Stimulated activated CD4-positive, alpha-beta T cell treated with anti-CD3 and anti-CD28 coated beads, Interleukin-12 subunit alpha, Interleukin-12 subunit beta, amount 100 ng/mL, for 4 hours (primary cell): ENCODE measurements at places on chromosomes 13 and 19.

DNA sequence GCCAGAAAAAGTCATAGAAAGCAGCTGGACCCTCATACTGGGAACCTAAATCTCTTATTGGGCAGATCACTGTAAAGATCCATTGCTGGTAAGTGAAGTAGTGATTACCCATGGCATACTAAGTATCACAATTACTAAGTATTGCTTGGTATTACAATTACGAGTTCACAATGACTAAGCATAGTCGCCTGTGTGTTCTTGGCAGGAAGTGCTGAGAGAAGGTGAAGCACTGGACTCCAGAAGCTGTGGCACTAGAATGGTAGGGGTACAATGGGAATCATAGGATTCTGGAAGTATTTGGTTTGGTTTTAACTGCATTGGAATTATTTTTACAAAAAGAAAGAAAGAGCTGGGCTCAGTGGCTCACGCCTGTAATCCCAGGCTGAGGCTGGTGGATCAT is 20.3 kb downstream of the LGALS16 start:
- no peak for DNase-seq

DNA sequence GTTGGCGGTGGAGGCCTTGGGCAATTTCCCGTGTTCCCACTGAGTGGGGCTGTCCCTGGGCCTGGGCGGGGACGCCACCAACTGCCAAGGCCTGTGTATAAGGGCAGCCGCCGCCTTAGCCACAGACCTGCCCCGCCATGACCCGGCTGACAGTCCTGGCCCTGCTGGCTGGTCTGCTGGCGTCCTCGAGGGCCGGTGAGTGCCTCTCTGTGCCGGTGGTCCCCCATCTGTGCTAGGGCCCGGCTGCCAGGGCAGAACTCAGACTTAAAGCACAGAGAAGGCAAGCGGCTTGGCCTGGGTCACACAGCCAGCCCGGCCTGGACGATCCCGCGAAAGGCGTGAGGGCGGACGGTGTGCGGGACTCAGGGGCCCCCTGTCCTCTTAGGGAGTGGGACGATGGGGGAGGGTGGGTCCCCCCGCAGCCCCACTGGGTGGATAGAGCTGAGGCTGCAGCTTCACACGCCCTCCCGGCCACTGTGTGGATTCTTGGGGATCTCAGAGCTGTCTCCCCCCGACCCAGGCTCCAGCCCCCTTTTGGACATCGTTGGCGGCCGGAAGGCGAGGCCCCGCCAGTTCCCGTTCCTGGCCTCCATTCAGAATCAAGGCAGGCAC is at the start of gene AZU1:
TSS of gene AZU1 (plus strand) at position 128 of the 612 bp plus-strand sequence. CDS start at position 138, 10 bp downstream.
- no peak for DNase-seq

DNA sequence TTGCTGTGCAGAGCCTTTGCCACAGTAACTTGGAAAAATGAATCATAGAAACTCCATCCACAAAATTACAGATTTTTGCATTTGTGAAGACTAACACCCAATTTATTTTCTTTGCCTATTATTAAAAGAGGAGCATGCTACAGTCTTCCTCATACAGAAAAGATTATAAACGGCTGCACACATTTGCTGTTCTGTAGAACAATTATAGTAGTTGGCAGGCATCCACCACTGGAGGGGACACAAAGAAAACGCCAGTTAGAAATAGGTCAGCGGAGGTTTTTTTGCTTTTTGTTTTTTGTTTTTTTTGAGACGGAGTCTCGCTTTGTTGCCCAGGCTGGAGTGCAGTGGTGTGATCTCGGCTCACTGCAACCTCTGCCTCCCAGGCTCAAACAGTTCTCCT is 51.6 kb downstream of the SACS start:
- DNase-seq = no peak

DNA sequence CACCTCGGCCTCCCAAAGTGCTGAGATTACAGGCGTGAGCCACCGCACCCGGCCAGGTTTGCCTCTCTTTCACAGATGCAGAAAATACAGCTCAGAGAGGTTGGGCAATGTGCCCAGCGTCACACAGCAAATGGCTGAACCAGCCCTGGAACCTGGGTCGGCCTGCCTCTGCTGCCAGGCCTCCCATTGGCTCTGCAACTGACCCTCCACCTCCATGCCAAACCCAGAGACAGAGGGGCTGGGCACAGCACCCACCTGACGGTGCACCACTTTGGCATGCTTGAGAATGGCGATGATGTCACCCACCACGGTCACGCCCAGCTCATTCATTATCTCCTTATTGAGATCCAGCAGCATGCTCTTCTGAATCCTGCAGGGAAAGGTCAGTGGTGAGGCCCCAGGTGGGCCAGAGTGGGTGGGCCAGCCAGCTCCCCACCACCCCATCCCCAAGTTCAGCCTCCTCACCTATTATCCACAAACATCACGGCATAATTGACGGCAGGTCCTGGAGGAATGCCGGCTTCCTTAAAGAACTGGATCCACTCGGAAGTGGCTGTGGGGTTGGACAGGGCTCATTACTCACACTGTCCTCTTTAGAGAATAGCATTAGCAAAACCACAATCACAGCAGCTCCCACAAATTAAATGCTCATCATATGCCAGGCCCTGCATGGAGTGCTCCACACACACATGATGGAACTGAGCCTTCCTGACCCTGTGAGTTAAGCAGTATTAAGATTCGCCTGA is 12.2 kb downstream of the C19orf47 start:
- DNase-seq = no peak

DNA sequence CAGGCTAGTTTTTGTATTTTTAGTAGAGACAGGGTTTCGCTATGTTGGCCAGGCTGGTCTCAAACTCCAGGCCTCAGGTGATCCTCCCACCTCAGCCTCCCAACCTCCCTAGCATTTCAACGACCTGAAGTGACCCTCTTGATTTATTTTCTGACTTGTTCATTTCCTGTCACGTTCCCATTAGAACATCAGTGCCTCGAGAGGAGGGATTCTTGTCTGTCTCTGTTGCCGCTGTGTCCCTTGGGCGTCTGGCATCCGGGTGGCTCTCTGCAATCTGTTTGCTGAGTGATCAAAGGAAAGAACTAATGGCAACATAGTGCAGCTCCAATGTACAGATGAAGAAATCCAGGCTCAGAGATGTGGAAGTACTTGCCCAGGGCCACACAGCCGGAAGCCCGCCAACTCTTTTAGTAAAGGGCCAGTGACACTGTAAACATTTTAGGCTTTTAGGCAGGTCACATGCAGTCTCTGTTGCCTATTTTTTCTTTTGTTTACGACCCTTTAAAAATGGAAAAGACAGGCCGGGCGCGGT is 47.5 kb downstream of the NFIC start:
- no peak for DNase-seq
